ENCODE measurements at places on chromosomes 3 and 15.

DNA sequence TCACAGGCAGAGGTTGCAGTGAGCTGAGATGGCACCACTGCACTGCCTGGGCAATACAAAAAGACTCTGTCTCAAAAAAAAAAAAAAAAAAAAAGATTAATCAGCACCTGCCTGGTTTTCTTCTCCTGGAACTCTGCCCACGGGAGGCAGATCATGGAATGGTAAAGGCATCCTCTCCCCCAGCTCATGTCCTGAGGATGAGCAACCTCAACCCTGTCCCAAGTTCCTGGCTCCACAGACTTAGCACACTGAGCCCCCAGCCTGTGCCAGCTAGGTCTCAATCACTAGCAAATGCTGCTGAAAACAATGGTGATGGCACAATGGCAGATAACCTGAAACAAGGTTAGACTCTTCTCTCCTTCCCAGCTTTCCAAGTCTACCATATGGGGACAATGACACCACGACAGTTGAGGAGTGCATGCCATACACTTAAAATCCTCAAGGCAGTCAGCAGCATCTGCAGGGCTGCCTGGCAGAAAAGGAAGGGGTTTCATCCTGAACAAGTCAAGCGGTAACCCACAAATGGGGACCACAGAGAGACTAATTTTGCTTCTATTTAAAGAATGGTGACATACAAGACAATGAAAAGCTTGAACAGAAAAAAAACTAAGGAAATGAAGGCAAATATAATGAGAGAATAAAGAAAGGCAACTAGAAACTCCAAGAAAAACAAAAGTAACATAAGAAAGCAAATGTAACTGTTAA, 4.8 kb downstream of the CLN6 start:
- DNase-seq = no peak

DNA sequence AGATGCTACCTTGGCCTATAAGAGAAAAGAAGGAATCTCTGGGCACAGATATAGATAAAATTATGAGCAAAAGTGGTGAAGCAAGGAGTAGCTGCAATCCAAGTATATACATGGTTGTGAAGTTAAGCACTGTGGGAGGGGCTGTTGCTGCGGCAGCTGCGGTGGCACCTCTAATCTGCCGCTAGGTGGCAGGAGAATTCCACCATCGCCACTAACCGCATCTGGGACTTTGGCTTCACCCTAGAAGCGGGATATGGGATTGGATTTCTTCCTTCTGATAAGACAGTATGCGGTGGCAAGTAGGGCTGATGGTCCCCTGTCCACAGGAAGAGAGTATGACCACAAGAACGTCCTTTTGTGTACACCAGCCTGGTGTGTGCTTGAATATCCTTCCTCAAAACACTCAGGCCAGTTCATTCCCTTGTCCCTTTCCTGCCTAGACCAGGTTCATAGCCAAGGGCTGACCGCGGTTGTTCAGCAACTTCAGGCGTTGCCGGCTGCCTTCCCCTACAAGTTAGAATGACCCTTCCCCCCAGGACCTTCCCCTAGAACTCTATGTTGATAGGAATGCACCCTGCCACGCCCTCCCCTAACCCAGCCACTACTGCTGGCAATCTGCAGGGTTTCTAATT, 5.1 kb downstream of the MAGEL2 start:
- DNase-seq = no peak

GRCh38 chr15:52784799-52785671, 5.1 kb downstream of the ONECUT1 start:
- DNase-seq = no peak

DNA sequence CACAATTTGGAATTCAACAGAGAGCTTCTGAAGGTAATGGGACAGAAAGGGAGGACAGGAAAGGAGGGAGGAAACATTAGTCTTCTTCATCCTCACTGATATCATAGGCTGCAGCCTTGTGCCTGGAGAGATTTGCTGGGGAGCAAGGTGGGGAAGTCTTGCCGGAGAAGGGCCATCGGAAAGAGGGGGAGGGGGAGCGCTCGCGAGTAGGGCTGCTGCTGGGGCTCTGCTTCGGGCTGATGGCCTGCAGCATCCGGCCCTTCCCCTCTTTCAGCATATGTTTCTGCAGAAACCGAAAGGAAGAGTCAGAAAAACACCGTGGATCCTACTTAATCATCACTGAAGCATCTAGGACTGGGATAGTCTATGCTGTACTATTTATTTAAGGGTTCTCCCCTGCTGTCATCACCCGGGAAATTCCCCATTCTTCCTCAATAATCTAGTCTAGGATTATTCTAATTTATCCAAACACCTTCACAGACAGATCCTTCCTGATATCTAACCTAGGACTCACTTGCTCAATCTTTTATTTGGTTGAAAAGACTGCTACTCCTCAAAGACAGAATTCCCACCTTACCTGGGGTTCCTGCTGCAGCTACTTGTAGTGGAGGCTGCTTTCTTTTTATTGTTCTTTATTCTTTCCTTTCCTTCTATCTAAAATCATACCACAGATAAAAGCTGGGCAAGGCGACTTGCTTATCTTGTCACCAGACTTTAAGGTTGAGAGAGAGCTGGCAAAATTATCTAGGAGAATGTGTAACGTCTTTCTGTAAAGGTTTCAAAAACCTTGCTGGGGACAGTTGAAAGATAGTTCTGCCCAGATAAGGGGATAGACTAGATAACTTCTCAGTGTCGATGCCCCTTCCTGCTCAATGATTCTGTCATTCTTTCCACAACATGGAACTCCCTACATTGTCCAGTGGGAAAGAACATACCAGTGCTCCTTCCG, 22.6 kb downstream of the SLC51A start:
- DNase-seq = no peak

DNA sequence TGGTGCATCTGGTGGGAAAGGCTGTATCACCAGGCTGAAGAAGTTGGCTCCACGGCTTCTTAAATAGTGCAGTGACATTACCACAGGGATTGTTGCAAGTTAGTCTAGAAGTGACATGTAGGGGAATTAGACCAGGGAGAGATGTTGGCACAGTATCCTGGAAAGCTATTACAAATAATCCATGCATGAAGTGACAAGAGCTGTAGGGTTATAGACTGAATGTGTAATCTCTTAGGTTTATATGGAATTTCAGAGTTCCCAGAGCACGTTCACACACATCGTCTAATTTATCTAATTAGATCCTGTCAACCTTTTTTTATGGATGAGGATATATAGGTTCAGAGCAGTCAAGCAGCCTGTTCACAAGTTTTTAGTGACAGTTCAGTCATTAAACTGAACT, 37.3 kb upstream of the APH1B start:
- no peak for DNase-seq

DNA sequence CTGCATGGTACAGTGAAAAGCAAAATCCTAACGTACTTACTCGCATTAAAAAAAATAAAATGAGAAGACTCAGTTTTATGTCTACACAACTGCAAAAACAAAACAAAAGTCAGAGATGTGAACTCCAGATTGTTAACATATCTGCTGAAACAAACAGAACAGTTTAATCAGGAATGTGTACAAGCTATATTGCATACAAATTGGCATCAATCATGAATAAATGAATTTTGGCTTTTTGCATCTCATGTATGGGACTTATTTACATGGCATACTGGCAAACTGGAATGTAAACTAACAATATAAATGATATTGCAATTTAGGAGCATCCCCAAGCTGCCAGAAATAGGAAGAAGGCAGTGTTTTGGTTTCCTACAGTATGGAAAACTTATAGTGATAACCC, 79.6 kb upstream of the NSMCE3 start:
- no peak for DNase-seq

DNA sequence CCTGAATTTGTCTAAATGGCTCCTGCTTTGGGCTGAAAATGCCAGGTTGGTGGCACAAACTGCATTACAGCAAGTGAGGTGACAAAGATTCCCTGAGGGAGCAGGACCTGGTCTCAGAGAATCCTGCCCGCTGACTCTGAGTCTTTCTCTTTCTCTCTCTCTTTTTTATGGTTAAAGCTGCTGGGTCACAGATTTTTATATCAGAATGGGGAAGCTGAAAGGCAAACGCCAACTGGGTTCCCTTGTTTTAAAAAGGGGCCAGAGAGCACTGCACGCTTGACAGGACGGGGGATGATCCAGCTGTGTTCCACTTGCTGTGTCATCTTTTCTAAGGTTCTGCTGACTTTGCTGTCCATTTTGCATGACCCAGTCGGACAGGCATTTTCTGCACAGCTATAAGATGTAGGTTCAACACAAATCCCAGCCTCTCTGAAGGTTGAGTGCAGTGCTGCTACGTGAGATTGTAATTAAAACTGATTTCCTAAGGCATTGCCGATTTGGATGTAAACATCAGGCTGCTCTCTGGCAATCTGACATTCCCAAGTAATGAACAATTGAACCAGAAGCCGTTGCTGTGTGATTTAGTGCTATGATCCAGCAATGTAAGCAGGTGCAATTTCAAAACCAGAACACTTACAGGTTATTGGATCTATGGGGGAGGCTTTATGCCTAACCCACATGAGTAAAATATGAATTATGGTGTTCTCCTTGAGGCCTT, 25.8 kb downstream of the ARHGEF3 start:
- no peak for DNase-seq

DNA sequence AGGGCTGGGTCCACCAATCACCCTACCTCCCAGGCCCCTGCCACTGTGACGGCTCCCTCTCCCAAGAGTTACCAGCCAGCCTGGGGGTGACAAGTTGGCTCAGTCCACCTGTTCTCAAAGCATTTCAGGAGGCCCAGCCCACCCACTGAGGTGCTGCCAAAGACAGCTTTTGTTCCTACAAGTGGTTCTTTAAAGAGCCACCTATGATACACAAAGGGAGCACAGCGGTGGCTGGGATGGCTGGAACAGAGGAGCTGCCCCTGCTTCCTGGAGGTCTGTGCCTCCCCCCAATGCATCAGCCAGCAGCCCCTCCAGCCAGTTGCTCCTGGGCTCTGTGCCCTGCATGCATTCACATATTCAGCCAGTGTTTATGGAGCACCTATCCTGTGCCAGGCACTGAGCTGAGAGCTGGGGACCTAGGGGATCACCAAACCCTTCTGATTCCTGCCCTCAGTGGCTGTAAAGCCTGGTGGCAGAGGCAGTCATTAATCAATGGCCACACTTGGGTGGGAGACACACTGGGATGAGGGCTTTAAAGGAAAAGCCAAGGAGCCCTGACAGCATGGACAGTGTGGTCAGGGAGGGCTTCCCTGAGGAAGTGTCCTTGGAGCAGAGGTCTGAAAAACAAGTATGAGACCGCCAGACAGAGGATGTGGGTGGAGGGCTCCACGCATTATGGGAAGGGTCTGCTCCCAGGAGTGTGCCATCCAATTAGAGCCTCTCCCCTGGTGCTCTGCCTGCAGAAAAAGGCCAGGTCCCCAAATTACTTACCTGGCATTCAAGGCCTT, 107.1 kb upstream of the LINGO1 start:
- DNase-seq = no peak

DNA sequence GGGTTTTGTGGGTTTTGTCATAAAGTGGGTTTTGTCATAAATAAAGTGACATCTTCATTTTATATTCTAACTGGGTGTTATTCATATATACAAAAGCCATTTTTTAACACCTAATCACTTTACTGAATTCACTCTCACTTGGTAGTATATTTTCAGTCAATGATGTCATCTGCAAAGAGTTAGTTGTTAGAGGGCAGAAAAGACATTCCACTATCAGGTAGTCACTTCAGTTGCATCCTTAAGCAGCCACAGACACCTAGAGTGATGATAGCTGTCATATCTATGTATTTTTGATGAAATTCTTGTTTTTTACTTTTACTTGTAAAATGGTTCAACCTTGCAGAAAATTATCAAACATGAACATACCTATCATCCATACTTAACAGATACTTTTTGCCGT, 89.0 kb downstream of the DHX36 start:
- DNase-seq = no peak

DNA sequence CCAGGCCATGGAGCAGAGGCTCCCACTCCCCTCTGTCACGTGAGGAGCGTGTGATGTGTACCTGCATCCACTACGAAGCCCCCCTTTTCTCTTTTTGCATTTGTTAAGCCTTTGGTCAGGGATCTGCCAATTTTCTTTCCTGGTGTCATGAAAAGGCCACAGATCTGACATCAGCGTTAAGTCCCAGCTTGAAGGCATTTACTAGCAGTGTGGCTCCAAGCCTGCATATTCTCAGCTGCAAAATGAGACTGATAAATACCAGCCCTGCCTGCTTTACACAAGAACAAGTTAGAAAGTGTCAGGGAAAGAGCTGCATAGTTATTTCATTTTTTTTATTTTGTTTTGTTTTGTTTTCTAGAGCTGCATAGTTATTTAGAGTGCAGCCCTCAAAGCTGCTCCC, 2.3 kb upstream of the ANKRD63 start:
- DNase-seq = no peak

GRCh38 chr3:34956511-34956910, 682.8 kb upstream of the ARPP21 start:
- DNase-seq = no peak

DNA sequence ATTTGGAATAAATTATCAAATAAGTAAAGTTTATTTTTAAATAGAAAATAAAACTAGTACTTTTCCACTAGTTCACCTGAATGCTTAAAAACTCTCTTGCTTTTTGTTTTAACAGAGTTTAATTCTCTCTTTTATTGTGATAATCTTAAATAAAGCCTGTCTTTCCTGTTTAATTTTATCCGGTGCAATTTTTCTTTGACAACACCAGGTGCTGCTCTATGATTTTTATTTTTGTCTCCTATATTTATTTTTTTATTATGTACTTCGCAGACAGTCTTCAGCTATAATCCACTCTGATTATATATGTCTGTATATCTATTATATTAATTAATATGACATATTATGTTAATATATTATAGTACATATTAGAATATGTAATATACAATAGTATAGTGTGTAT, 1293.0 kb upstream of the EPHA6 start:
- no peak for DNase-seq

- no peak for DNase-seq
Measured at GRCh38 chr3:73379465-73379864, 245.3 kb downstream of the PDZRN3 start.
